Endodermal cell (in vitro differentiated cells): ENCODE measurements at places on chromosomes 12 and 14. TPM values are rescaled to one million over a fixed set of nuclear protein-coding genes. Genes with fewer than 3 reads are reported as not detected.

METTL1 gene
- 28.7 and 29.4 TPM in 2 replicates for total RNA-seq

SLC39A5 gene
- total RNA-seq: 2.3 to 3.4 TPM (median 3.2 TPM) in 3 replicates

JKAMP gene
- 52.1 to 59.7 TPM (median 57.2 TPM) in 3 replicates for total RNA-seq

CMA1 gene
- total RNA-seq: not detected in 2 replicates

LRRC10 gene
- not detected in 2 replicates for total RNA-seq

SERPINA4 gene
- not detected in 3 replicates for total RNA-seq

CNTN1 gene
- 8.6 and 9.8 TPM in 2 replicates for total RNA-seq

PLBD1 gene
- 32.5 and 37.5 TPM in 2 replicates for total RNA-seq

NAV3 gene
- total RNA-seq: 0.20 to 0.86 TPM (median 0.38 TPM) in 3 replicates

DNA sequence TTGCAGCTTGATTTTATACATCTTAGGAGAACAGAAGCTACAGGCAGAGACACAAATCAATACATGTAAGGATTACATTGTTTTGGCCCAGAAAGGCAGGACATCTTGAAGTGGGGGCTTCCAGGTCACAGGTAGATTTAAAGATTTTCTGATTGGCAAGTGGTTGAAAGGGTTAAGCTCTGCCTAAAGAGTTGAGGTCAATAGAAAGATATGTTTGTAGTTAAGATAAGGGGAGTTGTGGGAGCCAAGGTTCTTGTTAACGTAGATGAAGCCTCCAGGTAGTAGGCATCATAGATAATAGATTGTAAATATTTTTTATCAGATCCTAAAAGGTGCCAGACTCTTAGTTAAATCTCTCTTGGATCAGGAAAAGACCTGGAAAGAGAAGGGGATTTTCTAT is 5.5 kb upstream of the DHRS2 start:
- no peaks in the 10 kb centered on the region for H3K36me3 ChIP-seq
- peak overlapping the region; percentile 38 for H3K4me3 ChIP-seq
- no peak overlapping the region for H3K27ac ChIP-seq
- no peaks in the 10 kb centered on the region for H3K27me3 ChIP-seq

- H3K27ac ChIP-seq: no peak overlapping the region
- no peak overlapping the region for H3K4me3 ChIP-seq
- H3K4me1 ChIP-seq: no peaks in the 10 kb centered on the region
- no peaks in the 10 kb centered on the region for H3K27me3 ChIP-seq
- DNase-seq: no peak
- no peaks in the 10 kb centered on the region for H3K36me3 ChIP-seq
Measured at GRCh38 chr12:111819191-111820158, 22.6 kb upstream of the MAPKAPK5 start.

DNA sequence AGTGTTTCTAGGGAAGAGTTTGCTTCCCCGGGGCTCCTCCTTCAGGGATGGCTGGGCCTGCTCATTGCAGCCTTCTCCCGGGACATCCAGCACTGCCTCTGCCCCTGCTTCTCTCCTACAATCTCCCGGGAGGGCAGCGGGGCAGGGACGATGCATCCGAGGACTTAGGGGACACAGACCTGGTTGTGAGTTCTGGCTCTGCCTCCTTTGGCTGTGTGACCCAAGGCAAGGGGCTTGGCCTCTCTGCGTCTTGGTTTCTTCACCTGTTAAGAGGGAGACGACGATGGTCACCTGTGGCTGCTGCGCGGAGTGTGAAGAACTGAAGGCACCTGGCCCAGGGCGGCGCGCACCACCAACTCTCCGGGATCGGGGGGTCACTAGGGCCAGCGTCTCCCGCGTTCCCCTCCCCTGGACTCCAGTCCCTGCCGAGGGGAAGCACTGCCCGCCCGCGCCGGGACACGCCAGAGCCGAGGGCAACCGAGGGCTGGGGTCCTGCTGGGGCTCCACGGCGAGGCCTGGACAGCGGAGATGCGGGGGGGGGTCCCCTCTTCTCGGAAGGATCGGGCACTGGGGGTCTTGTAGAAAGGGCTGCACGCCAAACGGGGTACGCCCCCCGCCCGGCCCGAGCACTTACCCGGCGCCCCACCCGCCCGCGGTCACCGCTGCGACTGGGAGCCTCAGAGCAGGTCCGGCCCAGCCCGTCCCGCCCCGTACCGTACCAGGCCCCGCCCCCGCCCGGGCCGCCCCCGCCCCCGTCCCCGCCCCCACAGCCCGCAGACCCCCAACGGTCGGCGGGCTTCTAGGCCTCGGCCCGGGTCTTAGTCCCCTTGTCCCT is at the start of gene HVCN1:
Gene HVCN1, minus strand, starts transcription at position 670 of the 835 bp plus-strand sequence. CDS start 5,870 bp downstream, outside the sequence.
- peak within 1 kb of the TSS; percentile 77 for H3K4me3 ChIP-seq
- H3K27ac ChIP-seq: no peak within 1 kb of the TSS
- no peaks in the 10 kb centered on the region for H3K36me3 ChIP-seq
- DNase-seq: no peak
- H3K4me1 ChIP-seq: peaks cover 2% of the 10 kb centered on the region
- H3K27me3 ChIP-seq: peaks cover 20% of the 10 kb centered on the region

DNA sequence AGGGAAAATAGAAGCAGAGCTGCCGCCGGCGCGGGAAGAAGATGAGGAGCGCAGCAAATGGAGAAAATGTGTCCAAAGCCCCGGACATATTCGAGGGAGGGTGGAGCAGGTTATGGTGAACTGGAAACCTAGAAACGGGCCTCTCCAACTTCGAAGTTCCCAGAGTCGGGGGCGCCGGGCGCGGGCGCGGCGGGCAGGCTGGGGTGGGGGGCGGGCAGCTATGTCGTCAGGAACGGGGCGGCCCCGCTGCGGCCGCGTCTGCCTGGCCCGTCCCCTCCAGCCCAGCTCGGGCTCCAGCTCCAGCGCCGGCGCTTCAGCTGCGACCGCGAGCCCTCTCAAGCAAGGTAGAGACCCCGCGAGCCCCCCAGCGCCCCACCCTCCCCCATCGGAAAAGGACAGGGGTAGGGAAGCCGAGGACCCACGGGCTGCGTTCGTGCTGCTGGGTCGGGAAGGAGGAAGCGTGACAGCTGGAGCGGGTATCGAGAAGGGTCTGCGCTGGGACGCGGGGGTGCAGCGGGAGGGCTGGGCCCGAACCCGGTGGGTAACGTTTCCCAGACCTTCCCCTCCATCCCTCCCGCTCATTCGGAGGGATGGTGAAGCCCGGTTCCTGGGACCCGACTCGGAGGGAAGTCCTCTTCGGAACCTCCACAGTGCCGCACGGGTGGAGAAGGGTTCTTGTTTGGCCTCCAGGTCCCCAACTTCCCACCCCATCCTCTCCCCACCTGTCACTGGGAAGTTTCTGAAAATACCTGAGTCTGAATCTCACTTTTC is 1.0 kb downstream of the DGKA start:
- H3K27ac ChIP-seq: no peak overlapping the region
- DNase-seq: peak; percentile 88
- H3K36me3 ChIP-seq: no peaks in the 10 kb centered on the region
- peaks cover 6% of the 10 kb centered on the region for H3K4me1 ChIP-seq
- peaks cover 37% of the 10 kb centered on the region for H3K27me3 ChIP-seq

- no peaks in the 10 kb centered on the region for H3K36me3 ChIP-seq
- H3K27me3 ChIP-seq: no peaks in the 10 kb centered on the region
- H3K27ac ChIP-seq: no peak overlapping the region
- peaks cover 17% of the 10 kb centered on the region for H3K4me1 ChIP-seq
- H3K4me3 ChIP-seq: no peak overlapping the region
Measured at GRCh38 chr14:78314484-78314883, 144.3 kb downstream of the NRXN3 start.

- H3K4me1 ChIP-seq: no peaks in the 10 kb centered on the region
- no peak overlapping the region for H3K4me3 ChIP-seq
- peak; percentile 48 for DNase-seq
Measured at GRCh38 chr12:10331642-10332239, 24.1 kb downstream of the KLRD1 start.

DNA sequence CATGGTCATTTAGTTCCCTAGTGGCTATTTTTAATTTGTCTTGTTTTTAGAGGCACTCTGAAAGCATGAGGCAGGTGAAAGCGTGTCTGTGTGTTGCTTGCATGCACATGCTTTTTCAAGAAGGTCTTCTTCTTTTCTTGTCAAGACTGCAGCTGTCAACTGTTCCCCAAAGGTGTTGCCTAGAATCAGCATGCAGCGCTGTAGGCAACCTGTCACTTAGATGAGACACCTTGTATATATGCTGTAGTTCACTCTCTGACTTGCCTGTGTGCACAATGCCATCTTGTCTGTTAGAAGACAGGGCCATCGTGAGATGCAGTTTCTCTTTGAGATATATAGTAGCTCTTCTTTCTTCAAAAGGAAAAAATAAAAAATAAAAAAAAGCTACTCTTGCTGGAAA is 885.7 kb downstream of the DIO2 start:
- no peaks in the 10 kb centered on the region for H3K4me1 ChIP-seq
- H3K27ac ChIP-seq: no peak overlapping the region
- no peak for DNase-seq
- H3K27me3 ChIP-seq: no peaks in the 10 kb centered on the region
- no peaks in the 10 kb centered on the region for H3K36me3 ChIP-seq

- H3K4me3 ChIP-seq: no peak overlapping the region
- no peaks in the 10 kb centered on the region for H3K36me3 ChIP-seq
- H3K4me1 ChIP-seq: no peaks in the 10 kb centered on the region
- DNase-seq: peak; percentile 49
Measured at GRCh38 chr12:99618657-99619056, 28.9 kb upstream of the GARIN6 start.

GRCh38 chr14:104072586-104072985 is 12.9 kb upstream of the ASPG start:
- no peaks in the 10 kb centered on the region for H3K27me3 ChIP-seq
- H3K4me1 ChIP-seq: no peaks in the 10 kb centered on the region
- H3K4me3 ChIP-seq: no peak overlapping the region
- no peaks in the 10 kb centered on the region for H3K36me3 ChIP-seq
- H3K27ac ChIP-seq: no peak overlapping the region
- DNase-seq: no peak

- H3K4me3 ChIP-seq: no peak overlapping the region
- no peaks in the 10 kb centered on the region for H3K36me3 ChIP-seq
- no peak for DNase-seq
- no peak overlapping the region for H3K27ac ChIP-seq
- peaks cover 4% of the 10 kb centered on the region for H3K4me1 ChIP-seq
- H3K27me3 ChIP-seq: peaks cover 27% of the 10 kb centered on the region
Measured at GRCh38 chr12:113242026-113242418, 20.8 kb downstream of the TPCN1 start.

- H3K4me3 ChIP-seq: peak overlapping the region; percentile 88
- DNase-seq: peak; percentile 63
- H3K27me3 ChIP-seq: no peaks in the 10 kb centered on the region
- H3K27ac ChIP-seq: no peak overlapping the region
- H3K4me1 ChIP-seq: peaks cover 11% of the 10 kb centered on the region
- H3K36me3 ChIP-seq: no peaks in the 10 kb centered on the region
Measured at GRCh38 chr12:42482041-42482747, 107.4 kb downstream of the PRICKLE1 start.

DNA sequence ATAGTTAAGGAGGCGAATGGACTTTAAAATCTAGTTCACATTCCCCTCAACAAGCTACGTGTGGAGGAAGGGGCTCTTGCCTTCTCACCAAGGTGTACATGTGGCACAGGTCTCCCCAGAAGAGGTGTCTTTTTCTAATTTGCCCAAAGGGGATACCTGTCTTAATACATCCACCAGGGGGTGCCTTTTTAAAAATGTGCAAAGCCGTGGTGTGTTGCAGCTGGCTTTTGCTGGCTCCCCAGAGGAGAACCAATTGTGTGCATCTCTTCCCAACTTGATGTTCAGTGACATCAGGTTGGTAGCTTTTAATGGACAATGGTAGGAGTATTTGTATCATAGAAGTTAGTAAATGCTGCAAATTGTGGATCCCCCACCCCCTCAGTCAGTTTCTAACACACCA is 33.8 kb downstream of the CREBL2 start:
- H3K27me3 ChIP-seq: no peaks in the 10 kb centered on the region
- no peak overlapping the region for H3K4me3 ChIP-seq
- H3K36me3 ChIP-seq: peaks cover 21% of the 10 kb centered on the region
- DNase-seq: peak; percentile 63
- H3K4me1 ChIP-seq: no peaks in the 10 kb centered on the region

- DNase-seq: no peak
- H3K4me1 ChIP-seq: peaks cover 3% of the 10 kb centered on the region
- no peak overlapping the region for H3K4me3 ChIP-seq
- H3K27me3 ChIP-seq: no peaks in the 10 kb centered on the region
- H3K36me3 ChIP-seq: no peaks in the 10 kb centered on the region
- H3K27ac ChIP-seq: no peak overlapping the region
Measured at GRCh38 chr14:75315144-75315543, 36.5 kb downstream of the FOS start.

DNA sequence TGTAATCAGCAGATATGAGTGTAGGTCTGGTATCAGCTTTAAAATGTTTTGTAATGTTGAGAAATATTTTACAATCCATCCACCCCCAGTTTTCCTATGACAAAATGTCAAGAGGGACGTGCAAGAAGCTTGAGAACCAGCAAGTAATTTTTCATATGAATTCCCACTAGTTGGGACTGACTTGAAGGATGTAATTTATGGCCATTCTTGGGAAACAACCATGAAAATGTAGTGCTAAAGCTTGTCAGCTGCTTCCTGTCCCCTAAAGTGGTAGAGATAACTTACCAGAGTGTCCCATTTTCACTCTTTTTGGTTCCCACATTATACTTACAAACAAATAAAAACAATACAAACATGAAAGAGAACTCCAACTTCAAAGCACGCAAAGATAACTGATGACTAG is 63.9 kb downstream of the RERG start:
- H3K4me1 ChIP-seq: peaks cover 5% of the 10 kb centered on the region
- no peak overlapping the region for H3K27ac ChIP-seq
- H3K36me3 ChIP-seq: no peaks in the 10 kb centered on the region
- no peaks in the 10 kb centered on the region for H3K27me3 ChIP-seq
- no peak overlapping the region for H3K4me3 ChIP-seq
- no peak for DNase-seq

DNA sequence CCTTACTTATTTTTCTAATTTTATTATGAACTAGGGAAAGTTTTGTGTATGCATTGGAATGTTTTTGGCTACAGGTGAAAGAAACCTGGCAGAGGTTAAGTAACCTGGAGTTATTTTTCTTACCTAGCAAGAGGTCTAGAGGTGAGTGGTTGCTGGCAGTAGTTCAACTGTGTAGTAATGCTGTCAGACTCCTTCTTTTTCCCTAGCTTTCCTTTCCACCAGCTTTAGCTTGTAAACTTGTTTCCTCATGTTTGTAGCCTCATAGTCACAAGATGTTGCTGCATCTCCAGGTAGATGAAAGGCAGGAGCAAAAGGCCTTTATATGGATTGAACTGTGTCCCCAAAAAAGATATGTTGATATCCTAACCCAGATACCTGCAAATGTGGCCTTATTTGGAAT is 105.1 kb upstream of the AMIGO2 start:
- H3K4me3 ChIP-seq: no peak overlapping the region
- no peaks in the 10 kb centered on the region for H3K36me3 ChIP-seq
- peaks cover 3% of the 10 kb centered on the region for H3K4me1 ChIP-seq
- H3K27me3 ChIP-seq: no peaks in the 10 kb centered on the region

GRCh38 chr14:61932974-61933373 is 170.8 kb downstream of the SNAPC1 start:
- no peak for DNase-seq
- H3K36me3 ChIP-seq: no peaks in the 10 kb centered on the region

GRCh38 chr12:70928071-70928470 is 7.5 kb upstream of the PTPRR start:
- no peak overlapping the region for H3K4me3 ChIP-seq
- H3K36me3 ChIP-seq: no peaks in the 10 kb centered on the region
- DNase-seq: no peak
- no peaks in the 10 kb centered on the region for H3K4me1 ChIP-seq
